ENCODE measurements at places on chromosomes 12 and 14. TPM values are rescaled to one million over a fixed set of nuclear protein-coding genes. Genes with fewer than 3 reads are reported as not detected.

DNA sequence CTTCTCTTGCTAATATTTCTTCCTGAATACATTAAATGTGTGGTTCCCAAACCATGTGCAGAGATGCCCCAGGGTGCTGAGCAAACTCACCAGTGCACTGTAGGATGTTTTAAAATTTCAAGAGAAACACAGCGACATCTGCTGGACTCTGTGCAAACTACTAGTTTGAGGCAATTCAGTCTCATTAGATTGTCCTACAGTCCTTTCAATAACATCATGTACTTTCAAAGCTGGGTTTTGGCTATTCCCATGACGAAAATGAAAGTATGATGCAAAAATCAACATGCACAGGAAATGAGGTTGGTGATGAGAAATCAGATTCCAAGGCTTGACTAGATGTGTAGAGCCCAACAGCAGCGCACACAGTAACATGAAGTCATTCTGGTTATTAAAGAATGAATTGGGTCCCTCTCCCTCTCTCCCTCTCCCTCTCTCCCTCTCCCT is 66.3 kb downstream of the CLIP1 start:
- no peak for DNase-seq

DNA sequence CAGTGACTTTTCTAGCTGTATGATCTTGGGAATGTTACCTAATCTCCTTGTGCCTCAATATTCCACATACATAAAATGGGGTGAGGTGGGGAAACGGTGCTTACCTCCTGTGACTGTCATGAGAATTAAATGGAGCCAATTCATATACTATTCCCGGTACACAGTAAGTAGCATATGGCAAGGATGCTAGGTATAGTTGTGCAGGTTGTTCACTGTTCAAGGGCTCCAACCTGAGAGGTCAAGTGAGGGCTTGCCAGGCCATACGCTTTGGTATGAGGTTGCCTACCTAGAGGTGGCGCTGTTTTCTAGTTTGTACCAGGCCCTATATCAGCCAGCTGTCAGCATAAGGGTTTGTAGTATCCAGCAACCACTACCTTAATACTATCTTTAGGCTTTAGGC is 3.6 kb upstream of the BATF start:
- no peak for DNase-seq

DNA sequence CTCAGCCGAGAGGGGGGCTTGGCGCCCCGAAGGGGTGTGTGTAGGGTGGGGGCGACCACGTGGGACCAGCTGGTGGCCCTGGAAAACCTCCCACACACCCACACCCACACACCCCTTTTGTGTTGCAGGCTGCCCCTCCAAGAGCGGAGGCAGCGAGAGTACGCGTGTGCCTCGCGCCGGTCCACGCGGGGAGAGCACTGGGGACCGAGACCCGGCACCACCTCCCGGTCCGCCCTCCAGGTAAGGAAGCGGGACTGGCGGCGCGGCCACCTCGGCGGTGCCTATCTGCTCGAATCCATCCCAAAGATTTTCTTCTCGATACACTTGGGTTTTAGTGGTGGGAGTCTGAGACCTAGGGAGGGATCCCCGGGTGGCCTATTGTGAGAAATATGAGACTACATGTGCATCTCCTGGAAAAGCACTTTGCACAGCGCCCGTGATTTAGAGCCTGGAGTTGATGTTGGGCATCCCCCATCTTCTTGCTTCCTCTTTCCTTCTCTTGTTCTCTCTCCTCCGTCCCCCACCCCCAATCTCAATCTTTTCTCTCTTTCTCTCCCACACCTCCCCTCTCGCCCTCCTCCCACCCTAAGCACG is 393 bp downstream of the SYT1 start:
- no peak for DNase-seq

SLC11A2 gene
- total RNA-seq, result 52.2 TPM

GRCh38 chr14:77409131-77409533 is 14.2 kb downstream of the NOXRED1 start:
- DNase-seq, result no peak

ITGA5 gene
- total RNA-seq, result 30.4 TPM

GRCh38 chr14:89576145-89576927 is 159.3 kb upstream of the FOXN3 start:
- no peak for DNase-seq

KRT74 gene
- total RNA-seq, result not detected

GRCh38 chr12:24945845-24946244 is 3.1 kb downstream of the BCAT1 start:
- no peak for DNase-seq

DNA sequence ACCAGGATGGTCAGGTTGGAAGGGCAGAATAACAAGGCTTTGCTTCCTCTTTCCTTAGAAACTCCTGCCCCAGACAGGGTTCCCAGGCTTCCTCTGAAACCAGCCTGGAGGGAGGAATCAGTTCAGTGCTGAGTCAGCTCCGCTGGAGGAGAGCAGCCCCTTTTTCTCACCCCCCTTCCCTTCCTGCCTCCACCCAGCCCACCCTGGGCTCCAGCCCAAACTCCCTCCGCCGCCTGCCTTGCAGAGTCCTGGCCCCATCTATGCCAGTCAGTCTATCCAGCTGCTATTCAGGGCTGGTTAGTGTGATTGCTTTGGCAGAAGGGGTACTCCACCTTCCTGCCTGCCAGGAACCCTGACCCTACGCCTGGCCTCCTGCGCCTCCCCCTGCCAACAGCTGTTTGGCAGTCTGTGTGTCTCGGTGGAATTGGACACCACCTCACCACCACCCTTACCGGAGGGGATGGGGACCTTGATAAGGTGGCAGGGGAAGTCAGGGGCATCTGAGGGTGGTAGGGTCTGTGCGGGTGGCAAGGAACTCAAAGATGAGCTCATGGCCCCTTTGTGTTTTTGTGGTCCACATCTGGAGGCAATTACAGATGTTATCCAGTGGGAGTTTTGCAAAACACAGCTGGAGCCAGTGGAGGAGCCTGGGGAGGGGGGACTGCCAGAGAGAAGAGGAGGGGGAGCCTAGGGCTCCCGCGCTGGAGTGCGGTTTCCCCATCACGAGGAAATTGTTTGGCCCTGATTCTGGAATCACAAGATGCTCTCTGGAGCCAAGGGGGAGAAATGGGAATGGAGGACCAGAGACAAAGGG is 12.2 kb downstream of the MMP14 start:
- DNase-seq, result no peak

ZBTB42 gene
- total RNA-seq, result 11.4 TPM

DNA sequence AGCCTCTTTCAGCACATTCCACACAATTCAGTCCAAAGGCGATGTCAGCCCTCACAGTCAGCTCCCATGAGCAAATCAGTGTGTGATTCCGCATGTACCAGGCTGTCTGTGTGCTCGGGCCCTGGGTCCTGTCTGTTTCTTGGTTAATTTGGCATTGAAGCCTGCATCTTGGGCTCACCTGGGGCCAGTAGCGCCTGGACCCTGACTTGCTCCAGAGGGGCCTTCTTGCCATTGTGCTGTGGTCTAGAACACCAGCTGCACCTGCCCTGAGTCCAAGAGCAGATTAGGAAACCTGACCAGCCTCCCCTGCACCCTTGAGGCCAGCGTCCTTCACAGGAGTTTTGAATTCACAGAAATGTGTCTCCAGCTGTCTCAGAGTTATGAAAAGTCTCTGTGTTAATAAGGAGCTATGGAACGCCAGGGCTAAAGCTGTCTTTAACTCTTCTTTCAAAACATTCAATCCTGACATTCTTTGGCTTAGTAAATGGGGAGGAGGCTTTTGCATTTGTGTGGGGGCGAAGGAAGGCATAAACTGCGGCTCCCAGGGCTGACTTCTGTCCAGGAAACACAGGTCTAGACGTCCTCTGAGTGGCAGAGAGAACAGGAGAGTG is 102.2 kb downstream of the ARF6 start:
- no peak for DNase-seq

DCN gene
- 4,374 TPM for total RNA-seq

CD27 gene
- 0.64 TPM for total RNA-seq

DNA sequence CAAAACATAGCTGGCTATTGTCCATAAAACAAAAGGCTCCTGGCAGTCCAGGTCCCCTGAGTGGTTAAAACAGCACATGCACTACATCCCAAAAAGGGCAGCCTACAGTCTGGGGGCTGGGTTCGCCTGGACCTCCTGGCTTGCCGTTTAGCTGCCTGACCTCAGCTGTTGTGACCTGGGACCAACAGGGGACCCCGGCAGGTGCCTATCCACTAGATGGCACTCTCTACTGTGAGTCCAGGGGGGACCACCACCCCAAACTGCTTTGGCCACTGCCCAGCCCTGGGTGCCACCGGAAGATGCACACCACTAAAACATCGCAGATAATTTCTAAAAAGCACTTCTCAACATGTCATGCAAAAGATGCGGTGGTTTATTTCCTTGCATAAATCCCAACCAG is 2.9 kb upstream of the RTL1 start:
- no peak for DNase-seq

DNA sequence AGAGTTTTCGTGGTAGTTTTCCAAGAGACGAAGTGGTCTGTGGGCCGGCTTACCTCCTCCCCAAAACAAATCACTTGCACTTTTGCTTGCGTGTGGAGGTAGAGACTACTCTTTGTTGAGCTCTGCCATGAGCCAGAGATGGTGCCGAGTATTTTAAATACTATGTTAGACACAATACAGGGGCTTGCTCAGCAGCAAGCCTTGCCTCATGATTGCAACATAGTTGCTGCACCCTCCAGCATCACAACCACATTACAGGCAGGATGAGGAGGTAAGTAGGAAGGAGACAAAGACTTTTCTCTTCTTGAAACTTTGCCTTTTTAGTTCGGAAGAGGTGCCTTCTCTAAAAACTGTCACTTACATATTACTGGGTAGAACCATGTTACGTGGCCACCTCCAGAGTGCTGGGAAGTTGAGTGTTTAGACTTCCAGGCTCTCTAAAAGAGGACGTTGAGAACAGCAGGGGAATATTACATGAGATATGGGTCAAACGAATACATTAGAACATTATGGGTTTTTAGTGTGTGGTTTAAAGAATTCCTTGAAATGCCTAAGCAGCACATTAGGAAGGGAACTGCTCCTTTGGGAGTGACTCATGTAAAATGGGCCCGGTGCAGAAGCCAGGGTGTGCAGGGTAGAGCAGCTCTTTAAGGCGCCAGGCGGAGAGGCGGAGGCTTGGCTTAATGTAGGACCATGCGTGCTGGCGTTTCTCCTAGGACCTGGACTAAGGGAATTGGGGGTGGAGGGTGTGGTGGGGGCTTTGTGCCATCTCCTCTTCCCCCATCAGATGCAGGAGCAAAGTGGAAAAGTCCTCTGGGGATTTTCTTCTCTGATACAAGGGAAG is 110.6 kb upstream of the PRMT8 start:
- DNase-seq, result no peak

DNA sequence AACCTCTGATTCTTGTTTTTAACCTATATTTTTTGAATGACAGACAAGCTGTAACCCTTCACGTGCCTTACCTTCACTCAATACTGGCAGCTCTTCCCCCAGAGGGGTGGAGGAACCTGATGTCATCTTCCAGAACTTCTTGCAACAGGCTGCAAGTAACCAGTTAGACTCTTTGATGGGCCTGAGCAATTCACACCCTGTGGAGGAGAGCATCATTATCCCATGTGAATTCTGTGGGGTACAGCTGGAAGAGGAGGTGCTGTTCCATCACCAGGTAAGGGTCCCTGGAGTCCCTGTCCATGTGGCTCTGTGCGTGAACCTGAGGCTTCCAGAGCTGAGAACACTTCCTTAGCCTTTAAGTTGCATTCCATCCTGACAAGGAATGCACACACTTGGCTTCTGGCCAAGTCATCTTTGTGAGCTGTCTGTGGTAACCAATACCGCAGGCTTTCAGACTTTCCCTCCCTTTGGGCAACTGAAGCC is 22.7 kb downstream of the TRAFD1 start:
- DNase-seq, result no peak

- DNase-seq, result no peak
Observed at GRCh38 chr12:93972411-93973208, 175.8 kb upstream of the PLXNC1 start.

DNA sequence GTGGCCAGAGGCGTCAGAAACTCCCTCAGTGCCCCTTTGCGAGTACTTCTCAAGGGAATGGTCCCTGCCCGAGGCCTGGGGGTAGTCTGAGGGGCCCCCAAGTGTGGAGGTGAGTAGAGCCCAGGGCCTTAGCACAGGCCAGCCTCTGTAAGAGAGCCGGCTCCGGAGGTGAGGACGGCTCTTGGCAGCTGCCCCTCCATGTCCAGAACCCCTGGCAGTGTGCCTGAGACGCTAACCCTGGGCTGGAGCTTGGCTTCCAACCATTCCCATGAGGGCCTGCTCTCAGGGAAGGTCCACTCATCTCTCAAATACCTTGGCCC is 61.7 kb downstream of the PRMT8 start:
- DNase-seq, result no peak

ST8SIA1 gene
- total RNA-seq, result 10.4 TPM

ZNF385A gene
- 10.5 TPM for total RNA-seq

AICDA gene
- not detected for total RNA-seq

DNA sequence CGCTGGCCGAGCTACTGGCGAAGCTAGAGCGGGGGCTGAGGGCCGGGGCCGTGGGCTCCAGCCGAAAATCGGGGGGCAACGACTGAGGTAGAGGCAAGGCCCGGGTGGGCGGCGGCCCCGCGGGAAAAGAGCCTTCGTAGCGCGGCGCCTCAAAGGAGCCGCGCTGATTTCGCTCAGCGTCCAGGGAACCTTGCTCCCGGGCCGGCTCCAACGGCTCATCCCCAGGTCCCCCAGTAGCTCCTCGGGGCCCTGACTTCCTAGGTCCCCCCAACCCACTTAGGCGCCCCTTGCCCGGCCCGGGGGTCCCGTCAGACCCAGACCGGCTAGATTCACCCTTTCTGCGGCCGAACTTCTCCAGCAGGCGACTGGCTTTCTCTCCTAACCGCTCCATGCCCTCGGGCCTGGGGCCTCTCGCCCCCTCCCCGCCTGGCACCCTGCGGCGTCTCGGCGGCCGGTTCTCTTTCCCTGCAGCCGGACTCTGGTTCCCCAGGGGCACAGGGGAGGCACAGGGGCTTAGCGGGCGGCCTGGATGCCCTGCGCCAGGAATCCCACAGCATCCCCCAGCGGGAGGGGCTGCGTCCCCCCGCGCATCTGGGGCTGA is 375 bp downstream of the AJUBA start:
- DNase-seq, result no peak

GRCh38 chr12:52011602-52012214 is 5.0 kb downstream of the TAMALIN start:
- no peak for DNase-seq

CARMIL3 gene
- total RNA-seq, result 0.73 TPM

GRCh38 chr12:64826234-64826633 is 1.8 kb downstream of the TBC1D30 start:
- DNase-seq, result no peak

- no peak for DNase-seq
Observed at GRCh38 chr14:79465651-79466050, 745.7 kb downstream of the DIO2 start.
